Ovary (tissue), 10 donors: ENCODE measurements at places on chromosomes 11 and 22.

- DNase-seq = no peak
These were observed 10.5 kb downstream of the TIMP3 start for GRCh38 chr22:32811788-32812545.

- no peak for DNase-seq
These were observed 85.9 kb upstream of the MYOD1 start for GRCh38 chr11:17633279-17633986.

GRCh38 chr22:45421349-45422055 lies 8.0 kb downstream of the RIBC2 start:
- DNase-seq = no peak

DNA sequence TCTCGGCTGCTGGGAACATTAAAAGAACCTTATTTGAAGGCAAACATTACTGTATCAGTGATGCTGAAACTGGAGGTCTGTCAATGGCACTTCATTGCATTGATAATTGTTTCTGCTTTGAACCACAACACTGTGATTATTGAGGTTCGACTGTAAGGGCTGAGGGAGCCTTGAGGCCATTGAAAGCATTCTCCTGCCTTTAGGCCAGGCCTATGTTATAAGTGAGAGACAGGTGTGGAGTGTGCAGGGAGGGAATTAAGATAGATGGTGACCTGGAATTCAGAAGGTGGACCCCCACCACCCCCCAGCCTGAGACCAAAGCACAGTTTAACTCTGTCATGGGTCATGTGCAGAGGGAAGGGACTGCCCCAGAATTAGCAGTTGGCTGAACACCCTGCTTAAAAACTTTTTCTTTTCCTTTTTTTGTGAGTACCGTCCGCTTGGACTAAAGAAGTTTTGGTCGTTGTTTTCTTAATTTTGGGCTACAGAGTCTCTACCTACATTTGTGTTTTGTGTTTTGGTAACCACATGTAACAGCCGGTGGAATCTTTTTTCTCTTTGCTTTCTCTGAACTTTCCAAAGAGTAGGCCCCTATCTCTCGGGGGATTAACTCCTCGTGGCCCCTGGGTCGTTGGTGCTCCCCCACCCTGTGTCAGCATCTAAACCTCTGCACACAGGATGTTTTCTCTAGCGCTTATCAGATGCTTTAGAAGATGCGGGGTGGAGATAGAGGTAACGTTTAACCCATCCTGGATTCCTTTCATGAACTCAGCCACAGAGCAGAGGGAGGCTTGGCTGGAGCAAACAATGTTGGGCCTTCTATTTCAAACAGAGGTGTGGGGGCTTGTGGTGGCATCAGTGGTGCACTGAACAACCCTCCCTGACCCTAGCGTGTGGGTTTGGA lies 43.7 kb downstream of the ZBTB16 start:
- DNase-seq = no peak

DNA sequence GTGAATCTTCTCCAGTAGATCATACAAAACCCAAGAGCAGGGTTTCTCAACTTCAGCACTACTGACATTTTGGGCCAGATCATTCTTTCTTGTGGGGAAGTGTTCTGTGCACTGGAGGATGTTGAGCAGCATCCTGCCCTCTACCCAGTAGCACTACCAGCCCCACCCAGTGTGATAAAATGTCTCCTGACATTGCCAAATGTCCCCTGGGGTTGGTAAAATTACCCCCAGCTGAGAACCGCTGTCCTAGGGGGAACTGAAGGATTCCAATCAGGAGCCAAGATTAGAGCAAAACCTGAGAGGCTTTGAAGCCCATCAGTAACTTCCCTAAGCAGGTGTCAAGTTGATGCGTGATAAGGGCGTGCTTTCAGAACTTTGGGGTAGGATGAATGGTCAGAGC lies 61.4 kb upstream of the YWHAH start:
- no peak for DNase-seq

GRCh38 chr11:115241899-115242298 lies 262.3 kb downstream of the CADM1 start:
- no peak for DNase-seq

- peak; percentile 26 for DNase-seq
These were observed 210.5 kb downstream of the FAM181B start for GRCh38 chr11:82523141-82523540.

- no peak for DNase-seq
These were observed 27.3 kb downstream of the BCL2L13 start for GRCh38 chr22:17665854-17666253.

DNA sequence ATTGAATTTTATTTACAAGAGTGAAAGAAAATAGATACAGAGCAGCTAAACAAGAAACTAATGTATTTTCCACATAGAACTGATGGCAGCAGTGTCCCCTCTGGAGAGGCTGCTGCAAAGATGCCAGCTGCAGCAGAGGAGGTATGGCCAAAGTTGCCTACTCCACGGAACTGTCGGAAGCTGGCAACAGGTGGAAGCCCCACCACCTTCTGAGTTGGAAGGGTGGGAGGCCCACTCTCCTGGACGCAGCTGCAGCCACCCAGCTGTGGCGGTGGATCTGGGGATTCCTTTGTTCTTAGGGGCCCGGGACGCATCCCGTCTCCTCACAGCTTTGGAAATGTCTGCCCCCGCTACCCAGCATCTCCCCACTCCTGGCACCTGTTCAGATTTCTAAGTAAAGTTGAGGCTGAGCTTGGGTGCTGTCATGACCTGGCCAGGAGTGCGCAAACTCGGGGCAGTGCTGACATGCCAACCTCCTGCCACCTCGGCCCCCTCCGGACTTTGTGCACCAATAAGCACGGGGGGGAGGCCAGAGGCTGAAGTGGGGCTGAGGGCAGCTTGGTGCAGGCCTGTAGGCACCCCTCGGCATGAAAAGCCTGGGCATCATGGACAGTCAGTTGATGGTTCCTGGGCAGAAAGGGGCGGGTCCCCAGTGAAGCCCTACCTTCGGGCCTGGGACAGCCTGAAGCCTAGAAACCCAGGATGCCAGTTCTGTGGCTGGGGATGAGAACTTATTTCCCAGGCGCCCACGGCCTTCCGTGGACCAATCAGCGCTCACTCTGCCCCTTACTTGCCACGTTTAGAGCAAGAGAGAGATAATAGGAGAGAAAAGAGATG lies 1071.4 kb downstream of the JRKL start:
- DNase-seq = no peak

DNA sequence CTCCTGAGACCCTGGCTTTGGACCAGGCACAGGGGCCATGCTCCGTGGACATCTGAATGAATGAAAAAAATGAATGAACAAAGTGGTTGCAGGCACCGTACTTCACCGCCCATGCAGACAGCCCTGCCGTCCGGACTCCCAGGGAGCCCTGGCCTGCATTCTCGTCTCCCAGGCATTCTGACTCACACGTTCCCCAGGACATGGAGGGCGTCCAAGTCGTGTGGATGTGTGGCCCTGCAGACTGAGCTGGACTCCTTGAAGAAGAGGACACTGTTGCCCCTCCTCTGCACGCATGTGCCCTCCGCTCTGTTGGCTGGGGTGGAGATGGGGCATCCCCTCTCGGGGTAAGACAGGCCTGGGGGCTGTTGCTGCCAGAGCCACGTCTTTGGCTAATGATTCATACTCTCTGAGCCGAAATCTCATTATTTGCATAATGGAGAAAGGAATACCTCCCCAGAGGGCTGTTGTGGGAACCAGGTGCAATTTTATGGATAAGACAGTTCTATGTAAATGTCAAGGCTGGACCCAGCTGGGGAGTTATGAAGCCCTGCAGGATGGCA lies 49.7 kb downstream of the RTL6 start:
- peak; percentile 67 for DNase-seq

- no peak for DNase-seq
These were observed 6.2 kb upstream of the ZNF280A start for GRCh38 chr22:22526125-22526912.

DNA sequence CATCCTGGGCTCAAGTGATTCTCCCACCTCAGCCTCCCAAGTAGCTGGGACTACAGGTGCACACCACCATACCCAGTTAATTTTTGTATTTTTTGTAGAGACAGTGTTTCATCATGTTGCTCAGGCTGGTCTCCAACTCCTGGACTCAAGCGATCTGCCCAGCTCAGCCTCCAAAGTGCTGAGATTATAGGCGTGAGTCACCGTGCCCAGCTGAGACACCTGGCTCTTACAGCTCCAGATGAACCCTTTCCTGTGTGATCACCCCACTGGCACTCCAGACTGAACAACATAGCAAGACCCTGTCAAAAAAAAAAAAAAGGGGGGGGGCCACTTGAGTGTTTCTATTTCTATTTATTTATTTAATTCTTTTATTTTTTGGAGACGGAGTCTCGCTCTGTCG lies 1.0 kb upstream of the ADSL start:
- DNase-seq = no peak

- no peak for DNase-seq
These were observed 58.7 kb downstream of the ZNF280B start for GRCh38 chr22:22449819-22450218.

DNA sequence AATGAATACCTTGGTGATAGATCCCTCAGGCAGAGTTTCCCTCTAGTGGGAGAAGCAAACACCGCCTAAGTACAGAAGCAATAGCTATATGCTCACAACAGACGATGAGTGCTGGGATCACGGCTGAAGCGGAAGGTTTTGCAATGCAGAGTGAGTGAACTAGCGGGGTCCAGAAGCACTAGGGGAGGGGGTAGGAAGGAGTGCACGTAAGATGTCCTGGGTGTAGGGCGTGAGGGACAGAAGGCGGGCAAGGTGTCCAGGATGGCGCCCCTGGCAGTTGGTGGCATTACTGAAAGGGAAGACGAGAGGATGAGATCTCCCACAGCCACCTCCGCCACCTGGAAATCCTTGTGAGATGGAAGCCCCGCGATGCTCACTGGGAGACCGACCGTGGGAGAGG lies 81.0 kb downstream of the ETS1 start:
- no peak for DNase-seq

- no peak for DNase-seq
These were observed 67.2 kb downstream of the SGSM1 start for GRCh38 chr22:24873226-24873625.

DNA sequence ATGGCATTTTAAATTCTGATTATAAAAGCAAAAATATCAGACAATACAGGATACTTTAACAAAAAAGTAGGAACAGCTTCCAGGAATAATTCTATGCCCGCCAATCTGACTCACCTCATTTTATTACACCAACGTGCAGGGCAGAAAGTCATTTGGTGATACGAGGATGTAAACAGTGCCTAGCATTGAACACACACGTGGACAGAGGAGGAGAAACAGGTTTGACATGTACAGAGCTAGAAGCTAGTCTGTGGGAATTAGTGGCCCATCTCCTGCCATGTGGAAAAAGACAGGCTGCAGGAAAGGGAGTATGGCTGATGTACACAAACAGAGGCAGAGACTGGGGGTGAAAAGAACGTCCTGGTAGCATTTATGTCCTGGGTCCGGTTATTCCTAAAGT lies 9.0 kb upstream of the SPINDOC start:
- no peak for DNase-seq

DNA sequence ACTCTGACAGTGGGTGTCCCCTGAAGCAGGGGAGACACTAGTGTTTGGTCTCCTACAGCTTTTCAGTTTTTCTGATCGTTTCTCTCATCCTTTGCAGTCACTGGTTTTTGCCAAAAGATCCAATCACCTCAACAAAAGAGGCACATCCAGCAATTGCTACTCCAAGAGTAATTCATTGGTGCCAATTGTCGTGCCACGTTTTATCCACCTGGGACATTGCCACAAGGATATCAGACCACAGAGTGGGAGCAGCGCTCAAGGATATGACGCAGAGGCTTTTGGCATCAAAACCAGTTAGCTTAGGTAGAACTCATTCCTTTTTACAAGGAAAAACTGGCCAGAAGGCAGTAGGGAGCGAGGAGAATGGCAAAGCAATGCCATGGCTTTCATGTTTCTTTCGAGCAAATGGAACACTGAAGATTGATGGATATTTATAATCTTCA lies 40.9 kb upstream of the BLID start:
- peak; percentile 66 for DNase-seq

- DNase-seq = no peak
These were observed 104.2 kb upstream of the SOX6 start for GRCh38 chr11:16460508-16460907.

DNA sequence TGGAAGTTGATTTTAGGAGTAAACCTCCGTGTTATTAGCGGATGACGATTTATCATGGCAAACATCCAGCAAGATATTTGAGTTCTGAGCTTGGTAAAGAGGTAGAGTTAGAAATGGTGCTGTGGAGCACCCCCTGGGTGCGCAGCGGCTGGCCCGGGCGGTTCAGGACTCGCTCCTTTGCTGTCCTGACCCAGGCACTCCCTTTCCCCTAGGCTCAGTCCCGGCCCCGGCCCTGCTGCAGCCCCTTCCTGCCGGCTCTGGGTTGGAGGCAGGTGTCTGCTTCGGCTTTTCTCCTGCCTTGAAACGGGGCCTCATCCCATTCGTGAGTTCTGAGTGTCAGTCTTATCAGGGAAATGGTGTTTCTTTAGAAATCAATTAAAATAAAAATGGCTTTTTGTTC lies 33.4 kb downstream of the AP2A2 start:
- DNase-seq = no peak

GRCh38 chr22:25057013-25057881 lies 104.7 kb downstream of the KIAA1671 start:
- peak; percentile 29 for DNase-seq

DNA sequence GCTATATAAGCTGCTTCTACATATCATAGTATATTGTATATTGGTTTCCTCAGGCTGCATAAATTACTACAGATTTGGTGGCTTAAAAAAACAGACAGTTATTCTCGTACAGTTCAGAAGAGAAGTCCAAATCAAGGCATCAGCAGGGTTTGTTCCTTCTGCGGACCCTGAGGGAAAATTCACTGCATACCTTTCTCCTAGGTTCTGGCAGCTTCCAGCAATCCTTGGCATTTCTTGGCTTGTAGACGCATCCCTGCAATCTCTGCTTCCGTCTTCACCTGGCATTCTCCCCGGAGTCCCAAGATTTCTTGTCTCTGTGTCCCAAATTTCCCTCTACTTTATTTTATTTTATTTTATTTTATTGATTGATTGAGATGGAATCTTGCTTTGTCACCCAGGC lies 142.8 kb downstream of the COMMD9 start:
- no peak for DNase-seq

GRCh38 chr11:17153757-17154156 lies 54.0 kb downstream of the PIK3C2A start:
- no peak for DNase-seq

DNA sequence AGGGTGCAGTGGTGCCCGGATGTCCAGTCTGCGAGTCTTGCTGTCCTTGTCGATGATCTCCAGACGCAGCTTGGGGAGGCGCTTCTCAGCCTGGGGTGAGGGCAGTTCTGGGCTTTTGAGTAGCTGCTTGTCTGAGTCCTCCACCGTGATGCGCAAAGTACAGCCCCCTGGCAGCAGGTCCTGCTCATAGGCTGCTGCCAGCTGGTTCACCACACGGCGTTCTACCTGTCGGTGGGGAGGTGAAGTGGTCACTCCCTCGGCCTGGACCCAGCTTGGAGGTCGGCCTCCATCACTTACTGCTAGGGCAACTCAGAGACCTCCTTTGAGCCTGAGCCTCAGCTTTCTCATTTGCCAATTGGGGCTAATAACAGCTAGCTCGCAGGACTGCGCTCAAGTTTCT lies 49.4 kb upstream of the PHOX2A start:
- DNase-seq = no peak
